ENCODE measurements at places on chromosomes 5 and 9.

- no peak for DNase-seq
Measured at GRCh38 chr5:654071-654778, 38.9 kb downstream of the TPPP start.

DNA sequence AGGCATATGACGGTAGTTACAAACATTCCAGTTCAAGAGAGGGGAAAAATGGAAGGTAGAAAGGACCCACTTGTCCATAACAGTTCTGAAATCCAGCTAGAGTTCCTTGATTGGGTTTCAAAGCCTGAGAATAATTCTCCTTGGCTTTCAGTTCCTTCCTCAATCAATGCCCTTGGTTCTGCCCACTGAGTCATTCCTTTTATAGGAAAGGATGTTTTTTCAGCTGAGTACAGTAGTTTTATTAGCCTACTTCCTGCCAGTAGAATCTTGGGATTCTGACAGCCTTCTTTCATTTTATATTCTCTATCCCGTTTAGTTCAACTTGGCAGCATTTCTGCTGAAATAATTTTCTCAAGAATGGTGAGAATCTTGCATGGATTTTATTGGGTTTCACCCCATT lies 386.9 kb upstream of the SMC2 start:
- DNase-seq: no peak

- DNase-seq: no peak
Measured at GRCh38 chr9:129126749-129127618, 15.8 kb downstream of the PTPA start.

GRCh38 chr5:40578501-40579451 lies 100.9 kb upstream of the PTGER4 start:
- no peak for DNase-seq

GRCh38 chr5:167575330-167575729 lies 716.1 kb upstream of the WWC1 start:
- no peak for DNase-seq

DNA sequence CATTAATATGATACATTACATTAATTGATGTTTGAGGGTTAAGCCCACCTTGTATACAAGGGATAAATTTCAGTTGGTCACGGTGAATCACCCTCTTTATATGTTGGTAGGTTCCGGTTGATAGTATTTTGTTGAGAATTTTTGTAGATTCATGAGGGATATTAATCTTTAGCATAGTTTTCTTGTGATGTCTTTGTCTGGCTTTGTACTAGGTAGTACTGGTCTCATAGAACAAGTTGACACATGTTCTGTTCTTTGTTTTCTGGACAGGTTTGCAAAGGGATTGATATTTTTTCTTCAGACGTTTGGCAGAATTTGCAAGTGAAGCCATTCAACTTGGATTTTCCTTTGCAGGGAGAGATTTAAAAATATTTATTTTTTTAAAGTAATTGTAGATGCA lies 49.1 kb upstream of the CLK4 start:
- no peak for DNase-seq

DNA sequence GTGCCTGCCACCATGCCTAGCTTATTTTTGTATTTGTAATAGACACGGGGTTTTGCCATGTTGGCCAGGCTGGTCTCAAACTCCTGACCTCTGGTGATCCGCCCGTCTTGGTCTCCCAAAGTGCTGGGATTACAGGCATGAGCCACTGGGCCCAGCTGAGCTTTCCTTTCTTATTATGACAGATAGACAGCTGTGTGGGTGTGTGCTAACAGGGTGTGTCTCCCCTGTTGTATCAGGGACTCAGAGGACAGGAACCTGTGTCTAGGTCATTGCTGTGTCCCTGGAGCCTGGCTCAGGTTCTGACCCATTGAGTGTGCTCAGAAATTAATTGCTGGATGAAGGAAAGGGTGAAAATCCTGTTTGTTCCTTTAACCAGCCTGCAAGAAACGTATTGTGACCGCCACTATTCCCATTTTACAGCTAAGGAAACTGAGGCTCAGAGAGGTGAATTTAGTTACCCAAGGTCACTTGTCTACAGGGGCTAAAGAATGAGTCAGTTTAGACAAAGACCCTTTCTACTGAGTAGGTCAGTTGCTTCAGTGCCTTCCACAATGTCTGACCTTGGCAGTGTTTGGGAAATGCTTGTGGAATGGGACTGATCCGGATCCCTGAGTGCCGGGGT lies 16.8 kb downstream of the NCS1 start:
- DNase-seq: no peak

DNA sequence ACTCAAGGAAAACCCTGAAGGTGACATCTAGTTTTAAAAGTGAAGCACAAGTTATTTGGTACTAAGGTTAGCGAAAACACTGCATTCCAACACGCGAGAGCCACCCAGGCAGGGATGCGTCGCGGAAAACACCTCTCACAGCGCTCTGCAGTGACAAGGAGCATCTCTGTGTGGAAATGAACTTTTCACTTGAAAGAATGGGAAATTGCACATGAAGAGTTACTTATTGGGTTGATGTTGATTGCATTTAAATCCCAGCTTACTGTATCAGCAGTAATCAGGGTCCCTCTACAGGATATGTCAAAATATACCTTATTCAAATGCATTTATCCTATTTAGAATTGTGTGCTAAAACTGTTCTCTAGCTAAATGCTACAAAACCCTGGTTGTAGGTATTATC lies 144.4 kb downstream of the BNC2 start:
- DNase-seq: no peak

DNA sequence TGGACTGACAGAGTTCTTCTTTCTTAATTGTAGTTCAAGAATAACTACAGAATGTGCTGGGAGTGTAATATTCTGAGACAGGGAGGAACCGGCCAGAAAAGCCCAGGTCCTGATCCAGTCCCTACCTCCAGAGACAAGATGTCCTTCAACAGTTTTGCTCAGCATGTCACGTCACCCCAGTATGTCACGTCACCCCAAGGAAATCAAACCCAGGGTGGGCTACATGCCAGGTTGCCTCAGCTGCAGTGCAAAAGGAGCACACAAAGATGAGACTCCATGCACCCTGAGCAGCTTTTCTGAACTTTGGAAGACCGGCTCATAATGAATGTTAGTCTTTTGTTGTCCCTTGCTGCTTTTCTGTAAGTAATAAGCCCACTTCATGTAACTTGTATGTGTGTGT lies 25.9 kb upstream of the NIPAL4 start:
- DNase-seq: no peak

- DNase-seq: no peak
Measured at GRCh38 chr9:81214975-81215374, 474.4 kb downstream of the TLE1 start.

- no peak for DNase-seq
Measured at GRCh38 chr9:83583151-83584014, 39.6 kb upstream of the IDNK start.

DNA sequence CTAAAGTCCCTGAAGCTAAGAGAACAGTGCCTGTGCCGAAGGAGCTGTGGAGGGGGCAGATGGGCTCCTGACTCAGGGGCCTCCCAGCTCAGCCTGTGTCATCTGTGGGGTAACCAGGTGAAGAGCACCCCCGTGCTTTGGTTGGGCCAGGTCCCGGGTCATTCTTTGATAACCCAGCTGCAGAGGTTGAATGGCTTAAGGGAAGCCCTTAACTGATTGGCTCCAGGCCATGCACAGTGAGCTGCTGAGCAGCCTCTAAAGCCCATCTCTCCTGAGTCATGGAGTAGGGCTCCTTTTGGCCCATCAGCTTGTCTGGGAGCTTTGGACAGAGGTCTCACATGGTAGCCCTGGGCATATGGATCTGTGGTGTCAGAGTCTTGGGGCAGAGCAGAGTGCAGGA lies 28.7 kb downstream of the COL27A1 start:
- no peak for DNase-seq
